CD4-positive, alpha-beta T cell treated with Interleukin-15 for 4 hours (primary cell): ENCODE measurements at places on chromosomes 7 and 10.

- DNase-seq = no peak
Observed at GRCh38 chr10:60564475-60564874, 174.8 kb upstream of the ANK3 start.

DNA sequence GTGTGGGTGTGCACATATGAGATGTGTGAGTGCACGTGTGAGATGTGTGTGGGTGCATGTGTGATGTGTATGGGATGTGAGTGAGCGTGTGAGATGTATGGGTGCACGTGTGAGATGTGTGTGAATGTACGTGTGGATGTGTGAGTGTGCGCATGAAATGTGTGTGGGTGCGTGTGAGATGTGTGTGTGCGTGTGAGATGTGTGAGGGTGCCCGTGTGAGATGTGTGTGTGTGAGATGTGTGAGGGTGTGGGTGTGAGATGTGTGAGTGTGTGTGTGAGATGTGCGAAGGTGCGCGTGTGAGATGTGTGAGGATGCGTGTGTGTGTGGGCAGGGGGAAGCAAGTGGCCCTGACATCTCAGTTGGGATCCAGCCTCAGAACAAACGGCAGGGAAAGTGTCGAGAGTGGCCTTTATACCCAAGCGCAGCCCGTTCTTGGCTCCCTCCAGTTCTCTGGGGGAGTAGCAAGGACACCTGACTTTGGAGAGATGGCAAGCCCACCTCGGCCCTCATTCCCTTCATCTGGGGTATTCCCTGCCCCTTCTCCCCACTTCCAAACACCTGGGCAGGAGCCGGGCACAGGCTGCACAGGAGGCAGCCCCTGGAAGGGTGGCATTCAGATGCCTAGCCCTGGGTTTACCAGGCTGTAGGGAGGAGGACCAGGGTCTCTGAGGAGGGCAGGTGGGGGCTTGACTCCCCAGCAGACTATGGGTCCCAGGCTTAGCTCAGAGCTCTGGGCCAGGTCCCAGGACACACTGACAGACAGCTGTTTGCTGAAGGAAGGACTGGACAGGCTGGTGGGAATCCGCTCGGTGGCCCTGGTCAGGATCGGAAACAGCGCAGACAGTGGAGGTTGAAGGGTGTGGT is 31.6 kb downstream of the PPIF start:
- DNase-seq = no peak

DNA sequence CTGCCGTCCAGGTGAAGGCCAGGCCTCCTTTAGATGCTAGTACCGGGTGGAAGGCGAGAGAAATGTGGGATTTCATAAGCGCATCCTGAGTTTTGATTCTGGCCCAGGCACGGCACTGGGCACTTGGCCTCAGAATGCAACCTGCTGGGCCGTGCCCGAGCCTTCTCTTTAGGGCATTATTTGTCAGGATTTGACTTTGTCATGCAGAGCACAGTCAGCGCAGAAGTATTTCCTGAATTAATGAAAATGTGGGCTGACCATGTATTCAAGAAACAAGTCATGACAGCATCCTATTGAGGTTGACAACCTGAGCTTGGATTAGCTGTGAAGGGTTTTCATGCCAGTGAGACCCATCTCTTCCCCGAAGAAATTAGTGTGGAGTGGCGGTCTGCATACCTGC is 34.4 kb downstream of the RCC1L start:
- DNase-seq = no peak

- no peak for DNase-seq
Observed at GRCh38 chr10:33125111-33125510, 167.1 kb upstream of the ITGB1 start.
